ENCODE measurements at places on chromosomes 11 and 22.

DNA sequence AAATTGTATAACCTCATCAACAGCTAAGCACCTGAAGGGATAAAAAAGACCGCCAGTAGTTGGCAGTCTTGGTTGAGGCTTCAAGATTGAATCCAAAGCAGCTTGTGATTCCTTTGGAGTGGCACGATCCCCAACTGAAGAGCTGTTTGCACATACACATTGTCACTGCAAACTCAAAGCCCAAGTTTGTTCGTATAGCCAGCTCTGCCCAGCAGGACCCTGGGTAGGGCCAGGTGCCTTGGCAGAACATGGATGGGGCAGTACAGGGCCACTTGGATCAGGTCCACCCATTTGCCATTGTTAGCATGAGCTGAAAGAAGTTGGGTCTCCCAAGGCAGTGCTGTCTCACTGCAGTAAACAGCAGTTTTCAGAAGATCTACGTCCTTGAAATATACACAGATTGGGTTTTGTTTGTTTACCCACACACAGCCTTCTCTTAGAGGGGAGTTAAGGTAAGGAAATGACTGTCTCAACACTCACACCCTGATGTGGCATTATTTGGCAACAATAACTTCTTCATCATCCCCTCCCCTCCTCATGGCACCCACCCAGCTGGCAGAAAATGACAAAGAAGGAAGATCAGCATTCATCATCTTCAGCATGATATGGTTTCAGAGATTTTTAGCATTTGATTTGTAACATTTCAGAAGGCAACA is 132.9 kb downstream of the COMMD9 start:
- no peak for DNase-seq

- DNase-seq, result no peak
These were observed 789.4 kb upstream of the KIRREL3 start for GRCh38 chr11:127789927-127790326.

DNA sequence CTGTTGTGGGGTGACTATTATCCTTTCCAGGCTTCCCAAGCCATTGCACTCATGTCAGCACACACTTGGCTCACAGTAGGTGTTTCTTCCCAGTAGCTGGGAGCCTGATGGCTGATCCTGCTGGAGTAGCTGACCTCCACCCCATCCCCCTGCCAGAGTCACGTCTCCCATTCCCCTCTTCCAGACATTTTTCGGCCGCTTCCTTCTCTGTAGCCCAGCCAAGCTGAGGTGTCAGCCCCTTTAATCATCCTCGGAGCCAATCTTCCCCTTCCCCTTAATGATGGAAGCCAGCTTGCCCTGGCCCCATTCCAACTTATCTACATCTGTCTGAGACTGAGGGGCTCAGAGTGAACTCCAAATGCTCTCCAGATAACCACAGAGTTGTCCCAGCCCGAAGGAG is 550.7 kb downstream of the MN1 start:
- no peak for DNase-seq

DNA sequence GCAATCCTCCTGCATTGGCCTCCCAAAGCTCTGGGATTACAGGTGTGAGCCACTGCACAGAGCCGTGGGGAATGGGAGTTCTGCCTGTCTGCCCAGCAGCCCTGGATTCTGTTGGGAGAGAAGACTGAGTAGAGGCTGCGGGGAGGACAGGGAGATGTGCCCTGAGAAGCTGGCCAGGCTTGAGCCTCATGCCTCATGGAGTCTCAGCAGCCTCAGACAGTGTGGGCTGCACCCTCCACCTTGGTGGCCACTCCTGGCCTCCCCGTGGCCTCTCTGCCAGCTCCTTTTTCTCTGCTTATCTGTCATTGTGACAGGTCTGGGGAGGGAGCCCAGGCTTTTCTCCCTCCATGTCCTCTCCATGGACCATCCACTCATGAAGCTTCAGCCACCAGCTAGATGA is 43.2 kb downstream of the DKK3 start:
- DNase-seq, result no peak

DNA sequence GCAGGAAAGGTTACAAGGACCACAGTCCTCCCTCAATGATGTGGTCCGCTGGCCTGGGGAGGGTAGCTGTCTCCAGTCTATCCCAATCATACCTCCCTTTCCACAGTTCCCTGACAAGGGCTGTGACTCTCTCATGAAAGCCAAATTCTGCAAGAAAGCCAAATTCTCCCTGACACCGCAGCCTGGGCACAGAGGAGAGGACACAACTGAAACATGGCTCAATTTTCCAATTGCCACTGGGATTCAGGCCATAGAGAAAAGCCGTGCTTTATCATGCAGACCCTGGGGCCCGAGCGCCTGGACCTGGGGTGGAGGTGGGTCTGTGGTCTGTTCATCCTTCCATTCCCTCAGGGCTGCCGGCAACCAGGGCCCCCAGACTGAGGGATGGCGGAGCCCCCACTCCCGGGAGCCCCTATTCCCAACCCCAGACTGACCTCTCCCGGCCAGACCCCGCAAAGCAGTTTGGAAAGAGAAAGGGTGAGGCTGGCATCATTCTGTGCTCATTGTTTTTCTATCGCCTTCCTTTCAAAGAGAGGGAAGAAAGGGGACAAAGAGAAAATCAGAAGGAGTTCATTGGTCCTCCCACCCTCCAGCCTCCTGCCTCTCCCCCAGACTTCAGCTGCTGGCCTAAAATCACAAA is 239.5 kb downstream of the BUD13 start:
- DNase-seq, result no peak

All from mucosa of descending colon (tissue), 3 donors.